Cardiac muscle cell (in vitro differentiated cells and primary cell): ENCODE measurements at places on chromosomes 5 and 9. TPM values are rescaled to one million over a fixed set of nuclear protein-coding genes. Genes with fewer than 3 reads are reported as not detected.

The CATSPER3 gene
- 0.26 and 1.6 TPM in 2 replicates for polyA plus RNA-seq

- peak; percentile 59 for DNase-seq
These were observed 3.7 kb upstream of the PAPPA start for GRCh38 chr9:116149844-116150243.

DNA sequence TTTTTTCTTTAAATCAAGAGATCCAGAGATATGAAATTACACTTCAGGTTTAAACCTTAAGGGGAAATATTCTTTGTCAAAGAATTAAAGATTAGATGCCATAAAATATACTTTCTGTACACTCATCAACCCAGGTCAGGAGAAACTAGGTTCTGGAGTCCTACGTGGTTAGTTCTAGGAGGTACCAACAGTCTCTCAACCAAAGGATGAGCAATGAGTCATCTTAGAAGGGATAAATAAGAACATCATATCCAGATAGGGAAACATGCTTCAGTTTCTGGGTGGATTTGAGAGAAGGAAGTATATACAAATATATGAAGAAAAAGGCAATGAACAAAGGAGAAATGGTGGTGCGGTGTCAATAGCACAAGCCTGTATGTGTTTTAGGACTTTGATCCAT lies 98.2 kb downstream of the CSNK1G3 start:
- no peak for DNase-seq

DNA sequence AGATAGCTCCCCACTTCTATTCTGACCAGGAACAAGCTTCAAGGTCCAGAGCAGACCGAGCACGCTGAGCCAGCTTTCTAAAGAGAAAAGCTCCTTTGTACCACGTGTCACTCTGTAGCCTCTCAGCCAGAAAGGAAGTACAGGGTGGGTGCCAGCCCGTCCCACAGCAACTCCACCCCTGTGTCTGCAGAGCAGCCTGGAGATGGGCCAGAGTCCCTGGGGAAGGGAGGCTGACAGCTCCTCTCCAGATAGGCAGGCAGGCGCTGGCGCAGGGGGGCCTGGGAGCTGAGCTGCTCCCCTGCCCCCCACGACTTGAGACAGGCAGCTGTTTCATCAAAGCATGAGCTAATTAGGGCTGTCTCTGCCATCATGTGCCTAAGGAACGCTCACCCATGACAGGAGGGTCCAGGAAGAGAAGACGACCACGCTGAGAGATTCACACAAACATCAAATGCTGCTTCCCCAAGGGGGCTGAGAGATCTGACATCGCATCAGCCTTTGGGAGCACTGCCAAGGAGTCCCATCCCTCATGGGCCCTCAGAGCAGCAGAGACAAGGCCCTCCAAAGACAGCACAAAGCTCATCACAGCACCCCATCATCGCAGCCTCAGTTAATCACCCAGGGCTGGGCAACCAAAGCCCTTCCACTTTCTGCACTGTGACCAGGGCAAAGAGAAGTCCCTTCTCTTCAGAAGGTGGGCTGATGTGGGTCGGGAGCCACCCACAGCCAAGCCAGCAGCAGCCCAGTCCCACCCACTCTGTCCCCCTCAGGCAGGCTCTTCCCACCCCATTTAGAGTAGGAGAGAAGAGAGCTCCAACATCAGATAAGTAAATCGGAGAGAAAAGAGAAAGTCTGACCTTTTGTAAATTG lies 78.5 kb upstream of the LRRTM2 start:
- DNase-seq: peak; percentile 62

DNA sequence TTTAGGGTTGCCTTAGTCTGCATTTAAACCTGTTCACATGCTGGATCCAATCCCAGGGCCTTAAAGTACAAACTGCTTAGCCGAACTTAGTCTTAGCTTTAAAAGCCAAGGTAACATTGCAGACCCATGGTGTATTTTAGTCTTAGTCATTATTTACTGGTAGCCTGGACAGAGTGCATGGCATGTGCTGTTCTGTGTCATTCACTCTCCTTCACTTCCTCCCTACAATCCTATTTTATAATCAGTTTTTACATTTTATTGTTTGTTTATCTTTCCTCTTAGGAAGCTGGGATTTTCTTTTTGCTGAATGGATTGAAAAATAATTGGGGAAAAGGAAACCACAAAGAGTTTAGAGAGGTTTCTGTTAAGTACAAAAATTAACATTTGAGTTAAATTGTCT lies 29.4 kb upstream of the TAL2 start:
- no peak for DNase-seq
